ENCODE measurements at places on chromosomes 13 and 19. TPM values are rescaled to one million over a fixed set of nuclear protein-coding genes. Genes with fewer than 3 reads are reported as not detected.

Gene IGSF23
- total RNA-seq, result not detected

Gene KLK2
- total RNA-seq, result not detected

Gene COX6B2
- total RNA-seq, result under 0.01 TPM

Gene CYP2F1
- not detected for total RNA-seq

Gene DCT
- not detected for total RNA-seq

Gene AZU1
- not detected for total RNA-seq

Measured in epithelial cell of umbilical artery (primary cell).